Calu3 (cell line): ENCODE measurements at places on chromosomes 1 and 21.

DNA sequence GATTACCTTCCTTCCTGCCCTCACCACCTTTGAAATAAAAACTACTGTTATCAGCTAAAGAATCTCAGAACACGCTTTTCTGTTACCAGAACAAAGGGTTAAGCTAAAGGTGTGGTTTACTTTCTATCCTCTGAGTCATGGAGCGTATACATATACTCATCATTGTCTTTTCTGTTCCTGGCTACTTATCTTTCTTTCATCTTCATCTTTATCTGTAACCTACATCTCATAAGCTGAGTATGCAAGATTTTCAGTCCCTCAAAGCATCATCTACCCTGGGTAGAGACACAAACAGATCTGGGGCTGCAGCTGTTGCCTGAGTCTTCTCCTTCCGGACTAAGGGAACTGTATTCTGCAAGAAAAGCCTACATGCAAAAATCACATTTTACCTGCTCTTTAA, 75.6 kb downstream of the LMO4 start:
- no peak for DNase-seq

DNA sequence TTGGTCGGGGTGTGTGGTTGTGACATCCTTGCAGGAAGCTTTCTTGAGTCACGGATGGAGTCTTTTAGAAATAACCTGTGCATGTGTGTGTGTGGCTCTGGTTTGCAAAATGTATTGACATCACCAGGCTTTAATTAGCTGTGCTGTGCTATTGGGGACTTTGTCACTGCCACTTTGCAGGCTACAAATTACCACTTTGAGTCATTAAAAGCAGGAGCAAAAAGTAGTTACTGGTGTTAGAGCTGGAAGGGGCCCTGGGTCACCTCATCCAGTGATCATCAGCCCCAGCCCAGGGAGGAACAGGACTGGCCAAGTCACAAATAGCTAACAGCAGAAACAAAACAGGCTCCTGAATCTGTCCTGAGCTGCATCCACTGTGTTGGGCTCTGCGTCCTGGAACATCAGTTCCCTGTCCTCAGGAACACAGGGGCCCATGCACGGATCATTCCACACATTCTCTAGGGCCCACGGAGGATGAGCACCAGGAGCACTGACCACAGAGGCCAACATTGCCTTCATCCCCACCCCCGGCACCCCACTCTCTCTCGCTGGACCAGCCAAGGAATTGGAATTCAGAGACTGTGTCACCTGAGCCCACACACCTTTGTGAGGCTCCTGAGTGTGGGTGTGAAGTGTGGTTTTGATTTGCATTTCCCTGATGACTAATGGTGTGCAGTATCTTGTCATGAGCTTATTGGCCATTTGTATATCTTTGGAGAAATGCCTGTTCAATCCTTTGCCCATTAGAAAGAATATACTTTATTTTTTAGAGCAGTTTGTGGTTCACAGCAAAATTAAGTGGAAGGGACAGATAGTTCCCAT, 280.1 kb upstream of the C1orf174 start:
- DNase-seq: no peak

DNA sequence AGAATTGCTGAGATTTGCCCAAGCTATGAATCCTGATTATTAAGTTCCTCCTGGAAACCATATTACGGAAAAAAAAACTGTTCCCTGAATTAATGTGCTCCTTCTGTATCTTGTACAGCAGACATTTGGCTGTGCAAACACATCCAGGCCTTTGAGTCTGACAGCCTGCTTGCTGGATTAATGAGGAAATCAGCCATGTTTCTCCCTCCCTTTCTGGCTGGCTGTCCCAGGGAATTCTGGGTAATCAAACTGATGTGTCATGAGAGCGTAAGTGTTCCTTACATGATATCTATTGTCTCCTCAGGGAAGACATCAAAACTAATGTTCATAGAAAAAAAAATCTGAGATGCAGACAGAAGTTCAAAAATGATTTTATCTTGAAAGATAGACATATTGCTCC, 18.8 kb downstream of the PGBD5 start:
- DNase-seq: no peak

DNA sequence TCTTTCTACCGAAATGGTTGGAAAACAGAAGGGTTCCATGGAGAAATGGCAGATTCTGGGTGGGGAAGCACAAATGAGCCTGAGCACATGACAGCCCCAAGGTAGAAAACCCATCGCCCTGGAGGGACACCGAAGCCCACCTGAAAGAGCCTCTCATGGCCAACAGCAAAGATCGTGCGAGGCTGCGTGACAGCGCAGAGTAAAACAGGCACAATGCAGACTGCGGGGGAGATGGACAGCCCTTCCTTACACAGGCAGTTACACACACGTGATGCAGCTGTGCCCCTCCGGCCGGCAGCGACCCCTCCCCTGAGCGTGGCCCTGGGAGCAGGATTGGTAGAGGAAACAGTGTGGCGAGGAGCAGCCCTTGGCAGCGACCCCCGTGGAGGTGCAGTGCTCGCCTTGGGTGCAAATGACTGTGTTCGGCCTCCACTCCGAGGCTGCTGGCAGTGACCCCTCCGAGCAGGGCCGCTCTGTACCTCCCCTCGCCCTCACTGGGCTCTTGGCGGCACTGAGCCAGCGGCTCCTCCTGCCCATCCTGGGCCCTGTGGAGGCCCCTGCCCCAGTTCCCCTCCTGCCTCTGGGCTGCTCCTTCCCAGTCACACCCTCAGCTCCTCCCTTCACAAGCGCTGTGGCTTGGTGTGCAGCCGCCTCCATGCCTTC, 120.9 kb upstream of the COL6A1 start:
- DNase-seq: no peak

DNA sequence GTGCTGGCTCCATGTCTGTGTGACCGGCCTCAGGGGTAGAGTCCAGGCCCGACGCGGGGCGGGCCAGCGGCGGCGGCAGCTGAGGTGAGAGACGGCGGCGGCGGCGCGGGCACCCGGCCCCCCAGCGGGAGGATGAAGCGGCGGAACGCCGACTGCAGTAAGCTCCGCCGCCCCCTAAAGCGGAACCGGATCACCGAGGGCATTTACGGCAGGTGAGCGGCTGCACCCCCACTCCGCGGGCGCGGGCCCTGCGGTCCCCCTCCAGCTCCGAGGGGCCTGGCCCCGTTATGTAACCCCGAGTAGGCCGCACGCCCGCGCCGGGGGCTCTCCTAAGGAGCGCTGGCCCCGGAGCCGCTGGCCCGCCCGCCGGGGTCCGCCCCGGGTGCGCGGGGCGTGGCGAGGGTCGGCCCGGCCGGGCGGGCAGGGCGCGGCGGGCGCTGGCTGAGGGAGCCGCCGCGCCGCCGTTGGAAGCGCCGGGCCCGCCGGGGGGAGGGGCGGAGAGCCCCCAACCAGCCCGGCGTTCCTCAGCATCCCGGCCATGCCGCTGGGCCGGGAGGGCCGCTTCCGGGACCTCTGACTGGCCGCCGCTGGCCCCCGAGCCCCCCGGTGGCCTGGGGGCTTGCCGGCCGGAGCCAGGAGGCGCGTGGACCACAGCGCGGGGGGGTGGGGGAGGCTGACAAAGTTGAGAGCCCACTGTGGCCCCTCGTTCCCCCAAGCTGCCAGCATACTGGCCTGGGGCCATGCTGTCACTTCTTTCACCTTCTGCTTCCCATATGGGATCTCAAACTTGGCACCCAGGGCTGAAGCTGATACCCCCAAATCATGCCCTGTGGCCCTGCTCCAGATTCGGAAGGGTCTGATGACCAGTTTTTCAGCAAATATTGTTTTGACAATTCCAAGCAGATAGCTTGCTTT, 527 bp downstream of the MACO1 start:
- DNase-seq: no peak

- no peak for DNase-seq
Observed at GRCh38 chr1:169931795-169932231, 38.1 kb upstream of the SCYL3 start.

GRCh38 chr1:154443274-154444013, 38.3 kb downstream of the IL6R start:
- no peak for DNase-seq

GRCh38 chr1:234848972-234849649, 239.1 kb upstream of the IRF2BP2 start:
- DNase-seq: no peak

GRCh38 chr1:157841708-157842107, at the start of gene CD5L:
CD5L (minus strand) TSS chr1:157841808; CDS start chr1:157841701, 107 bp downstream.
- no peak for DNase-seq

GRCh38 chr1:218778257-218779126, 395.2 kb upstream of the LYPLAL1 start:
- no peak for DNase-seq

DNA sequence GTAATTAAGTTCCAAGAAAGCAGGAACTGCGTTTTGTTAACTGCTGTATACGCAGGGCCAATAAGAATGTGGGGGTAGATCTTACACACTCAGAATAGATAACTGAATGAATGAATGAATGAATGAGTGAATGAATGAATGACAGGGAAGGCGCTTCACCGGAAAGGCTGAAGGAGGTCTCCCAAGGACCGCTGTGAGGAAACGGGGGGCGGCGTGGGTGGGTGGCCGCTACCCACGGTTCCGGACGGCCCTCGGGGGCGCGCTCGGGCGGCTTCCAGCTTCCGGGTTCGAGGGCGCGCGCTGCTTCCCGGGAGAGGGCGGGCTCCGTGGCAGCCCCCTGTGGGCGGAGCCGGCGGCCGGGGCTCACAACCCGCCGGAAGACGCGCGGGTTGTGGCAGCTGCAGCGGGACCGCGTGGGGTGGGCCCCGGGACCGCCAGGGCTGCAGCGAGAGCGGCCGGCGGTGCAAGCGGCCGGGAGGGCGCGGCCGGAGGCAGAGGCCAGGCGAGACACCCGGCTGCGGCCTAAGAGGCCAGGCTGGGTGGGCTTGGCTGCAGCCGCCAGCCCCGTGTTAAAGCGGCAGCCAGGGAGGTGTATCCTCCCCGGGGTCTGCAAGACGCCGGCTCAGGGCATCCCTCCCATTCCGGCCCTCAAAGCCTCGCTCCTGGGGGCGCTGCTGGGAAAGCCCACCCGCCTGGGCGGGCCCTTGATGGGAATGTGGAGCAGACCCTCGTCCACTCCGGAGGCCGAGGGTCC, at the start of gene ZFP69:
Gene ZFP69 (plus strand): TSS at position 367 of the 754 bp plus-strand sequence. CDS start 2,072 bp downstream, outside the sequence.
- peak; percentile 75 for DNase-seq

- DNase-seq: no peak
Observed at GRCh38 chr21:28252928-28253327, 739.7 kb downstream of the LTN1 start.

DNA sequence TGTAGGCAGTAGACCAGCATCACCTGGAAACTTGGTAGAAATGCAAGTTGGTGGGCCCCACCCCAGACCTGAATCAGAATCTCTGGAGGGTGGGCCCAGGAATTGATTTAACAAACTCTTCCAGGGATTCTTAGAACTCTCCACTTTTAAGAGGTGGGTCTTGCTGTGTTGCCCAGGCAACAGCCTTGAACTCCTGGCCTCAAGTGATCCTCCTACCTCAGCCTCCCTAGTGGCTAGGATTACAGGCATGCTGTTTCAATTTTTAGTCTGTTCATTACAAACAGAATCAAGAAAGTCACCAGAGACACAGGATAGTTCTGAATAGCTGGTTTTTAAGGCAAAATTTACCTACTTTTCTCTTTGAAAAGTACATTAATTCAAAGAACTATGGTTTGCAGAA, 31.2 kb downstream of the NCF2 start:
- no peak for DNase-seq

DNA sequence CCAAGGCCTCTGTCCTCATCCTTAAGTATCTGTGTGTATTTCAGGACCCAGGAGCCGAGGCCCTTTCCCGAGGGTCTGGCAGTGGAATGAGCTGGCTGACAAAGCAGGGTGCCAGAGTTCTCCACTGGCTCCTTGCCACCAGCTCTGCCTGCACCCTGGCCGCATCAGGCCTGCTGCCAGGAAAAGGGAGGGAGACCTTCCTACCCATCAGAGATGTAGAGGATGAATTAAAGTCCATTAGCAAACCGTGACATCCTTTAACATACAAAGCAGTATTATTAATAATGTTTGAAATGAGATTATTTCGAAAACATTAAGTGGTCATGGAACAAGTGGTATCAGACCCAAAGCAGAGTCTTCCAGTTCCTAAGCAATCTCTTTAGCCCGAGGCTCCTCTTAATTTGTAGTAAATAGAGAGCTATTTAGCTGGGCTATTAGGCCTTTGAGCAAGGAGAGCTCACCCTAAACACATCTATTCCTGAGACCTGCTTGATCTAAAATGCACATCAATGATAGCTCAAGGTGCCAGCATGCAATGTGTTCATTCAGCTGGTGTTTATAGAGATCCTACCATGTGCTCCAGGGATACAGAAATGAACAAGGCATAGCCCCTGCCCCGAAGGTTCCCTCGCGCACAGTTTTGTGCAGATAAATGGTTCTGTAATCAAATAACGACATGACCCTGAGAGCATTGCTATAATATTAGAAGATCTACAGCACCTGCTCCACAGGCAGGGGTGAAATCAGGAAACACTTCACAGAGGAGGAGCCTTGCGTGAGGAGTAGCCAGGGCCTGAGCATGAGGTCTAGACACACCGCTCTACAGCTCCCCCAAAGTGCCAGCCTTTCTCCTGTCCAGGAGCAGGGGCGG, 44.0 kb downstream of the FAM163A start:
- no peak for DNase-seq

DNA sequence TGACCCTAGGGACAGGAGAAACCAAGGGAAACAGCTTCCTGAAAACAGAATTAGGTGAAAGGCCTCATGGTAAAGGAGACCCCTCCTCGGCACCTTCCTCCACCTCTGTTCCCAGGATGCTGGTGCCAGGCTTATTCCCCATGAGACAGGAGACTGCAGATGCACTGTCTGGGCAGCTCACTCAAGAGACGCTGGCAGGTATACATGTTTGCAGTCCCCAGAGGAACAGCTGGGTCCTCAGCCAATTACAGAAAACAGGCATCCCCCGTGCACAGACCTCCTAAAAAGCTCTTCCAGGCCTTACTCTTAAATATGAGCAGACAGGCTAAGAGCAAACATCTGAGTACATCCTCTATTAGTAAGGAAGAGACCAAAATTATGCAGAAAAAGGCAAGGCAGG, 6.5 kb downstream of the CCSAP start:
- no peak for DNase-seq

- no peak for DNase-seq
Observed at GRCh38 chr1:177981200-177981599, 11.3 kb upstream of the SEC16B start.

DNA sequence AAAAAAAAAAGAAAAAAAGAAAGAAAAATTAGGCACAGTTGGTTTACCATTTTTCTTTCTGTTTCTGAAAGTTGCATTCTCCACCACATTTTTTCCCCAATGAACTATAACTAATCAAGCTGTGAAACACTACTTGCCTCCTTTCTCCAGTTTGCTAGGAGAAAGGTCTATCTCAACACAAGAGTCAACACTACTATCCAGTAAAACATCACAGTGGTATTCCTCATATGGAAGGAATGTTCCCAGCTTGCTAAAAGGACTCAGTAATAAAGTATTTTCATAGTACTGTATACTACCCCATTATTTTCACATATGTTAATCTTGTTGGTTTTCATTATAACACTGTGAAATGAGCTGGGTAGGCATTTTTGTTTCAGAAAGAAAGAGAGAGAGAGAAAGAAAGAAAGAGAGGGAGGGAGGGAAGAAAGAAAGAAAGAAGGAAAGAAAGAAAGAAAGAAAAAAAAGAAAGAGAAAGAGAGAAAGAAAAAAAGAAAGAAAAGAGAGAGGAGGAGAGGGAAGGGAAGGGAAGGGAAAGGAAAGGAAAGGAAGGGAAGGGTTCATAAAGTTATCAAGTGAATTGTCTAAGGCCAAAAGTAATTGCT, 7.9 kb downstream of the PTGER3 start:
- no peak for DNase-seq
